Gastrocnemius medialis (tissue), 4 donors: ENCODE measurements at places on chromosomes 3 and 15. TPM values are rescaled to one million over a fixed set of nuclear protein-coding genes. Genes with fewer than 3 reads are reported as not detected.

- DNase-seq = no peak
These were observed 510.3 kb downstream of the ZIC1 start for GRCh38 chr3:147919496-147919895.

DNA sequence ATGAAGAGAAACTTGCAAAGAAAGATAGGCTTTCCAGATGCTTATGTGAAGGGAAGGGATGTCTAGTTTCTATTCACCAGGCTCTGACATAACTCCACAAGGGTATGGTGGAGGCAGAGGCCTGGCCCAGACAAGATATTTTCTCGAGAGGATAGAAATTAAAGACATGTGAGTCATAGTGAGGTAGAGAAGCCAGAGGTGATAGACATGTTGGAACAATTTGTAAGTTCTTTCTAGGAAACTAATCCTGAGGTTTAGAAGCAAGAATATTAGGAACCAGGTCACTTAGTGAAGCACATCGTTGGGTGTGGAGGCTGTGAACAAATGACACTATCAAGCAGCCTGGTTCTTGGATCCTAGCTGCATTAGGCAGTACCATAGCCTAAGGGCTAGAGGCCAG is 176.9 kb downstream of the BBX start:
- DNase-seq = no peak

Gene SGO1
- not detected for total RNA-seq

- DNase-seq = no peak
These were observed 232.7 kb downstream of the IGSF11 start for GRCh38 chr3:118801899-118802298.

Gene TRAT1
- not detected for total RNA-seq

- DNase-seq = no peak
These were observed 99.2 kb downstream of the FHIT start for GRCh38 chr3:61152071-61152470.

DNA sequence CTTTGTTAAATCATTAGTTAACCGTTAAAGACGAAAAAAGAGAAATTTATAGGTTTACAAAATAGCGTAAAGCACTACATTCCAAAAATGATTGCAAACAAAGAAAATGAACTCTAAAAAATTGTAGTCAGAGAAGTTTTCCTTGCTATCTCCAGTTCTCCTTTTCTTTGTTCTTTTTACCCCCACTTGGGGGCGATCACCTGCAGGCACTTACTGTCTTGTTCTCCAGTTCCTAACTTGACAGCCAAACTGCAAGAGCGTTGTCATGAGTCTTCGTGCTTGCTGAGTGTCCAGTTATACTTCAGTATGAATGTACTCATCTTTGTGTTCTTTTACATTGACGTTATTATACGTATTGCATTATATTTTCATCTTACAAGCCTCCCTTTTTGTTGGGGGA is 54.5 kb downstream of the CHD2 start:
- DNase-seq = peak; percentile 67

- DNase-seq = no peak
These were observed 63.3 kb downstream of the UBE3A start for GRCh38 chr15:25375557-25375956.

Gene IL5RA
- total RNA-seq = not detected

Gene GPR62
- total RNA-seq = 0.51 TPM

DNA sequence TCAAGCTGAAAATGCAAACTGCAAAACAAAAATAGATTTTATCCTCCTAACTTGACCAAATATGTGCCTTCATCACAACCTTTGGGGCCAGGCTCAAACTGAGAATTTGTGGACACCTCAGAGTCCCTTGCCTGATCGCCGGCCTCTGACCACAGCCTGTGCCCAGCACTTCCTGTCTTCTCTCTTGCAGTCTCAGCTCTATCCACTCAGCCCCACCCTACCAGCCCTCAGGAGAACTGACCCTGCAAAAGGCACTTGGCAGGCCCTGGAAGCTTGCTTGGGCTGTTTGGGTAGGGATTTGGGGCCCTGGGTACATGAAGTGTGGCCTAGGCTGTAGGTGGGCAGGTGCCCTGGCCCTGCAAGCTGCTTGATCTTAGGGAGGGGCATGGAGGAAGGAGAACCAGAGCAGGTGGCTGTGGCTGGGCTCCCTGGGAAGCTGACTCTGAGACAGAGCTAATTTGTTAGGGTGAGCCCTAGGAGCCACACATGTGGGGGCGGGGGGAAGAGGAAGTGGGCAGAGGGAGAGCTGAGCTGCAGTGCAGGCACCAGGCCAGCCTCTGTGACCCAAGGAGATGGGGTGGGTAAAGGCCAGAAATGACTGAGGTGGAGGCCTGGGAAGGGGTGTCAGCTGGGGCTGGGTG is 8.6 kb downstream of the CLEC3B start:
- peak; percentile 54 for DNase-seq

DNA sequence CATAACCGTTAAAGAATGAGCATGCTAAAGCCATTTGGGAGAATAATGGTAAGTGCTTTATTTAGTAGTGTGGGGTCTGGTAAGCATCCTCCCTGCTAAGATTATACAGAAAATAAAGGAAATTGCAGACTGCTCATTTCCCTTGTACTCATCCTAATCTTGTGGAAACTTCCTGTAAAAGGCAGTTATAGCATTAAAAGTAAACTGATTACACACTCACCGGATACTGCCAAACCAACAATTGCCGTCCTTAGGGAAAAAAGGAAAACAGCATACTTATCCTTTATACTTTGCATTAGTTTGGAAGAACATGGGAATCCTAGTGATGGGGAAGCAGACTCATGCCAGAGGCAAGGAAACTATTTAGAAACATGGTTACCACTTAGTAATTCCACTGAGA is 5.3 kb upstream of the SPRED1 start:
- no peak for DNase-seq

Gene ZNF80
- not detected for total RNA-seq

GRCh38 chr15:76863693-76864092 is 41.4 kb downstream of the SCAPER start:
- no peak for DNase-seq

DNA sequence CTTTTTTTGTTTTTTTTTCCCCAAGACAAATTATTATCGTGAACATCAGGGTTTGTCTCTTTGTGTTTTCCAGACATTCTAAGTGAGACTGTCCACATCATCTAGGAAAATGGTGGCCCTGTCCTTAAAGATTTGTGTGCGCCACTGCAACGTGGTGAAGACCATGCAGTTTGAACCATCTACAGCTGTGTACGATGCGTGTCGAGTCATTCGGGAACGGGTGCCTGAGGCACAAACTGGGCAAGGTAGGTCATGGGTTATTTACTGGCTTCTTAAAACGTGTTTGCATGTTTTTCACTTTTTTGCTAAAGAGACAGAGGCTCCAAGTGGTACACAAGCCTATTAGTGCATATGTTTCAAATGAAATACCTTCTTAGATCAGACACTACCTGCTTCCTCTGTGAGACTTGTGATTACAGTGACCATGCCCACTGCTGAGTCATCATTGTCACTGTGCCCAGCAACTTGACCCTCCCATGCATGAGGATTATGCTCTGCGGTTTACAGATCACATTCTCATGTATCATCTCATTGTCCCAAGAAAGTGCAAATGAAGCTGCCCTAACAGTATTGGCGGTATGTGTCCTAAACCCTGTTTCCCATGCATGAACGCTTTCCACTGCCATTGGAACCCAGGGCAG is 395.2 kb upstream of the TPM1 start:
- peak; percentile 84 for DNase-seq

- no peak for DNase-seq
These were observed 87.0 kb downstream of the CD200R1L start for GRCh38 chr3:112759681-112760080.

GRCh38 chr3:116809208-116809607 is 99.6 kb downstream of the TUSC7 start:
- DNase-seq = no peak

GRCh38 chr15:23869396-23869795 is 182.3 kb upstream of the NDN start:
- DNase-seq = no peak

DNA sequence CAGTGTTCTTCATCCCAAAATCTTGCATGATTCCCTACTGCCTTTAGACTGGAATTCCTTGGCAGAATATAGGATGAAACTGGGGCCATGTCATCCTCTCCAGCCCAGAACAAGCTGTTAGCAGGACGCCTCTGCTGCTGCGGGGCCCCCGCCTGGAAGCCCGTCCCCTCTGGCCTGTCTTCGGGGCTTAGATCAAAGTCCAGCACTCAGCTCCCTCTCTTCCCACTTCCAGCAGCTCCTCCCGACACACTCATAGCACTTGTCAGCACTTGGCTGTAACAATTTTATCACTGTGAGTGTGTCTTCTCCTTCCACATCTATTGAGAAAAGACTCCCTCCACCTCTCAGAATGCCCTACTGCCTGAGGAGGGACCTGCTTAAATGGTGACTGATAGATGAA is 112.0 kb upstream of the HACD2 start:
- DNase-seq = no peak

Gene STAC
- 1.6 TPM for total RNA-seq

Gene TM6SF1
- 10.3 TPM for total RNA-seq

DNA sequence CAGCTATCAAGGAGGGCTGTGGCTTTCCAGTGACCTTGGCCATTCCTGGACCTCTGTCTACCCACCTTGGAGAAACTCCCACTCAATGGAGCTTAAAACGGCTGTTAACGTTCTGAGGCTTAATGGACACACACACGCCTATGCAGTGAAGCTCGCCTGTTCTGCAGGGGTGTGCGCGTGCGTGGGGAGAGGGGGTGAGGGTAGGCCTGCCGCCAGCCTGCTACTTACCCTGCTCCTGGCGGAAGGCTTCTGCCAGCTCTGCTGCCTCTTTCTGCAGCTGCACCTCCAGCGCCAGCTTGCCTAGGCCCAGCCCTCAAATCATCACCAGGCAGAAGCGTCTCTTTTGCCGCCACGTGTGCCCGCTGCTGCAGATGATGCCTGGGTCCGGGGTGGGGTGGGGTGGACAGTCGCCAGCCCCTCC is 23.2 kb upstream of the PARL start:
- DNase-seq = no peak

Gene TNFAIP8L3
- 3.9 TPM for total RNA-seq

DNA sequence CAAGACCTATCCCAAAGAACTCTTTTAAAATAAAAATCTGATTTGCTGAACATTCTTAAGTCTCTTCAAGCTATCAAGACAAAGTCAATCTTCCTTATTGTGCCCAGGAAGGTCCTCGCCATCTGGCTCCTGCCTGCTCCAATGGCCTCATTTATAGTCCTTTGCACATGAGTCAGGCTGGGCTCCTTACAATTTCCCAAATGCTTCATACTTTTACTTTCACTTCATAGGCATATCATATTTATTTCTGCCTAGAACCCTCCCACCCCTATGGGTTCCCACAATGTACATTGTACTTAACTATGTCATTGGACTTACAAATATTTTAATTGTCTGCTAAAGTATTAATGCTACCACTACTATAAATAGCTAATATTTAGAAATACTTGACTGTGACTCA is 9.1 kb downstream of the THRB start:
- DNase-seq = no peak

- DNase-seq = no peak
These were observed 925 bp upstream of the PSTPIP1 start for GRCh38 chr15:76994001-76994400.

Gene CCR5
- total RNA-seq = 0.07 TPM

- DNase-seq = no peak
These were observed 665.9 kb downstream of the SQOR start for GRCh38 chr15:46300716-46301115.

DNA sequence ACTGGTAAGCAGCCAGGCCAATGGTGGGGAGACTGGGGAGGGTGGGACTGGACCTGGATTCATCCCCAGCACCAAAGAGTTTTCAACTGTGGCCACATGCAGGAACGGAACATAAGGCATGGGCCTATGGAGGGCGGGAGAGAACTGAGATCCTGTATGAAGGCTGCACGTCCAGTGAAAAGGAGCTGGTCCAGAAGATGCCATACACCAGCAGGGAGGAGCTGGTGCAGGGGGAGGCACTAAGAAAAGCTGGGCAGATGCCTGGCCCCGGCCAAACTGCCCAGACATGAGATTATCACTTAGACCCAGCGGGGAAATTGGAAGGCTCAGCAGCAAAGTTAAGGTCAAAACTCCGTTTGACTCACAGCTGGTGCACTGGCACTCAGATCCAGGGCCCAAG is 58.1 kb upstream of the MCF2L2 start:
- DNase-seq = no peak

GRCh38 chr3:185647134-185647879 is 61.2 kb downstream of the SENP2 start:
- DNase-seq = no peak

Gene CLDN16
- not detected for total RNA-seq

DNA sequence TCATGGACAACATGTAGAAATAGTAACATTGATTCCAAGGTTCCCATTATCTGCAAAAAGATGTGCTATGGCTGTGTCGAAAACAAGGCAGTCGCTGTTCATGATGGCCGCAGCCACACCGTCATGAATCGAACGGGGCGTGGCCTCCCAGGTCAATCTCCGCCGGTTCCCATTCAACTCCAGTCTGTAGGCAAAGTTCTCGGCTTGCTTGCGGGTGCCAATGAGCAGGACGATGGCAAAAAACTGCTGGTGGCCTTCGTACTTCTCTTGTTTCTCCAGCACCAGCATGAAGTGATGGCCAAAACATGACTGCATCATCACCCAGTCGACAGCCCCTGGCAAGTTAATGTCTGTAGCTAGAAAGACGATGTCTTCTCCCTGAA is 20.8 kb downstream of the SIAH2 start:
- no peak for DNase-seq

Gene SHC4
- 0.39 TPM for total RNA-seq

Gene PPM1L
- total RNA-seq = 111 TPM

DNA sequence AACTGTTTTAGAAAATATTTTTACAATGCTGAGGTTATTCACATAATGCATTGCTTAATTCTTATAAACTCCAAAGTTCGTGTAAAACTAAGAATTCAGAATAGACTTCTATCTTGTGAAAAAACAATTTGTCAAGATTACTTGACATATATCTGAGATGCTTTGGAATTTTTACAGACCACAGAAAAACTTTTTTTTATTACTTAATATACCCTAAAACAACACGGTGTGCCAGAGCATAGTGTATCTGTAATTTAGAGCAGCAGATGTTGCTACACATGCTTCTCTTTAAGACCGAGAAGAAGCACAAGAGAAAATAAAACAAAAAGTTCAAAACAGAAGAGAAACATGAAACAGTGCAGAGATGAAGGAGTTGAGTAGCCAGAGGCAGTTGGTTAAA is 26.4 kb downstream of the ASB7 start:
- no peak for DNase-seq
